Vagina (tissue), 2 donors: ENCODE measurements at places on chromosomes 4 and X. TPM values are rescaled to one million over a fixed set of nuclear protein-coding genes. Genes with fewer than 3 reads are reported as not detected.

DNA sequence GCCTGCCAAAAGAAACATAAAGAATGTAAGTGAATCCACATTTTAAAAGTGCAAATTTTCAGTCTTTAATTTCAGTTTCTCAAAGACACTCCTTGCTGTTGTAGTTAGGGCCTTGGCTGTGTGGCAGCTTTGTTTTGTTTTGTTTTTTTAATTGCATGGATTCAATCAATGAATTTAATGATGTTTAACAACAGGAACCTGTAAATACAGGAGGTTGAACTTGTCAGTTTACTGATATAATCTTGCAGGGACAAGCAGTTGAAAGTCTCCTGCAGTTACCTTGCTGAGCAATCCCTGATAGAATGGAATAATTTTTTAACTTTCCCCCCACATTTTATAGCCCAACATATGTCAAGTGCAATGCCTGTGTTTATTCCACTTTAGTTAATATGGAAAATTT is 528.3 kb upstream of the PCDH7 start:
- no peaks in the 10 kb centered on the region for H3K27me3 ChIP-seq
- H3K4me3 ChIP-seq = no peak overlapping the region
- DNase-seq = no peak

DNA sequence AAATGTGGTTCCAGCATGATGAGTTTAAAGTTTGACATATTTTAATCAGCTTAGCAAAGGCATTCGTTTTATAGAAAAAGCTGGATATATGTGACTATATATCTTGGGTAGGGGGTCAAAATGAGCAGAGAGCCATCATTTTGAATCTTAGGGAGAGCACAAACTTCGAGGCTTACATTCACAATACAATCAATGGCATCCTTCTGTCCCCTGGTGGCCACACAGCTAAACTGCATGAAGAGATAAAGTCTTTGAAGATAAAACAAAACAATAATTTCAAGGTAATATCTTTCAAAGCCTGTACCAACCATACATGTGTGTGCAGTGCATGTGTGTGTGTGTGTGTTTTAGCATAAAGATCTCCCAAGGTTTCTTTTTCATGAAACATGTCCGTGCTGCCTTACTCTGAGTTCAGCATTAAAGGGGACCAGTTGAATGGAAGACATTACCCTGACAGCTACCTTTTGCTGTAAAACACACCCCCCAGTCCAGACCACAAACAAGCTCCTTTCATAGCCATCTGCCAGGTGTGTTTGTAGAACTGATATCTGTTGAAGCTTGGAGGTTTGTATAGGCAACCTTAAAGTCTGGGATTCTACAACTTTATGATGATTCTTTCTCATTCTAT is 22.0 kb downstream of the DYNLT3 start:
- H3K36me3 ChIP-seq = no peaks in the 10 kb centered on the region
- no peak for DNase-seq
- no peak overlapping the region for H3K4me3 ChIP-seq
- no peaks in the 10 kb centered on the region for H3K4me1 ChIP-seq

DNA sequence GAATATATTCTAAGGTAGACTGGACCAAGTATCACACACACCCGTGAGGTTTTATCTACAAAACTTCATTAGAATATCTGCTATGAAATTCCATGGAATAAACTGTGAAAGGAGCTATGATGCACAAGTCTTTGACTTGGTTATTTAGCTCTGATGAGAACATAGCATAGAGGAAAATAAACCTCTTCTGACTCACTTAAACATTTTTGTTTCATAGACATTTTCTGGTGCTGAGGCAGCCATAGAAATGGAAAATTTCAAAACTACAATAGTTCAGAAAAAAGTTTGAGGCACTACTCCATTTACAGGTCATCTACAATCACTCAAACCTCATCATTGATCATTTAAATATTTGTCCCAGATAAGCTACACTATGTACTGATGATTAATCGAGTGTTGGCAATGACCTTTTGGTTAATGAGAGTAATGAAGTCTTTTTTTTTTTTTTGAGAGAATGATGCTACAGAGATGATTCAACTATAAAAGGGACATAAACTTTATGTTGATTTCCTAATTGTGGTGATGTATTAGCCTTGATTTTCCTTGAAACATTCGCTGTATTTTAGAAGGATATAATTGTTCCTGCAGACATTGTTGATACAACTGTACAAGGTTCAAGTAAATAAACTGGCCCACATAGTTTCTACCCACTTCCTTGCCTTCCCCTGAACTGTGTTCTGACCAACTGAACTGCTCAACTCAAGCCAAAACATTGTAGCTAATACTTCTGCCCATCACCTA is 77.5 kb downstream of the AREG start:
- H3K36me3 ChIP-seq = no peaks in the 10 kb centered on the region
- DNase-seq = no peak
- H3K27me3 ChIP-seq = no peaks in the 10 kb centered on the region
- H3K27ac ChIP-seq = no peak overlapping the region
- H3K4me1 ChIP-seq = no peaks in the 10 kb centered on the region

DNA sequence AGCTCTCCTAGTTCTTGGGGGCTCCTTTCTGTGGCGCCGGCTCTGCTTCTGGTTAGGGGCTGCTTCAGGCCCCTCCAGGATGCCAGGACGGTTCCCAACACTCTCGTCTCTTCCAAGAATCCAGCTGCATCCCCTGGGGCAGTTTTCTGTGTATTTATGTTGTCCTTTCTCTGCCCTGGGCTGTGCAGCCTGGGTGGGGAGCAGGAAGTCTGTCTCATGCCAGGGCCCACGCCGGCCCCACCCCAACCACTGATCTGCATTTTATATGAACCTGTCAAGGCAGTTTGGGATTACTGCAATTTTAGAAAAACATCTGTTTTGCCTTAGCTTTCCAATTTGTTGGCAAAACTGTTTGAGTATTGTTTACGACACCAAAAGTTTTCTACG is 14.6 kb downstream of the CTBP1 start:
- H3K36me3 ChIP-seq = no peaks in the 10 kb centered on the region
- H3K4me3 ChIP-seq = no peak overlapping the region
- H3K4me1 ChIP-seq = peaks cover 47% of the 10 kb centered on the region
- H3K27ac ChIP-seq = peak overlapping the region; percentile 42
- no peaks in the 10 kb centered on the region for H3K27me3 ChIP-seq

DNA sequence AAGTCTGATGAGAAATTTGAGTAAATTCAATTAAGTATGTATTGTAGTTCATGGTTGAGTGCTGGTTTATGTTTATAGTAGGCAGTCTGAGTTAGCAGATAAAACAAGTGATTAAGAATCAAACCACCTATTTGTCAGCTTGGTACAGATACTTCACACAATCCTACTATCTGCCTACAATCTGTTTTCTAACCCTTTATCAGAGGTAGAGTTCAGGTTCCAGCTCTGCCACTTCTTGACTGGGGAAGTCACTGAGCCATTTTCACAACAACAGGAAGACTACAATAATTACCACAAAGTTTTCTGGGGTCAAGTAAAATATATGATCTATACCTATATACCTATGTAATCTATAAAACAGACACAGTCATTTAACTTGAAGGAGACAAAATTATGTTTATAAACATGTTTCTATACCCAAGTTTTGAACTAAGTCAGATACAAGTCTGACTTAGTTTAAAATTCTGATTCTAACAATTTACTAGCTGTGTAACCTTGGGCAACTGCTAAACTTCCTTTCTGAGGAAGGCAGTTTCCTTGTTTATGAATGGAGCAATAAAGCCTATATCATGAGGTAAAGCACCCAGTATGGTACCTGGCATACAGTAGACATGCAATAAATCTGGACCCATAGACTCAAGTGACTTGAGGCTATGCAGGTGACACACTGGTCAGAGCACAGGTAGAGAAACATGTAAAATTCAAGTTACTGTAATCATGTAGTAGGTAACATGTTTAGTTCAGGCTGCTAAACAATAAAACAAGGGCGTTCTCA is 37.2 kb upstream of the BDH2 start:
- H3K4me3 ChIP-seq = no peak overlapping the region
- H3K27ac ChIP-seq = no peak overlapping the region
- H3K27me3 ChIP-seq = no peaks in the 10 kb centered on the region
- no peak for DNase-seq
- H3K4me1 ChIP-seq = no peaks in the 10 kb centered on the region

GRCh38 chr4:38325629-38325913 is 338.4 kb upstream of the KLF3 start:
- DNase-seq = no peak
- H3K4me1 ChIP-seq = peaks cover 5% of the 10 kb centered on the region
- H3K4me3 ChIP-seq = no peak overlapping the region
- no peak overlapping the region for H3K27ac ChIP-seq

DNA sequence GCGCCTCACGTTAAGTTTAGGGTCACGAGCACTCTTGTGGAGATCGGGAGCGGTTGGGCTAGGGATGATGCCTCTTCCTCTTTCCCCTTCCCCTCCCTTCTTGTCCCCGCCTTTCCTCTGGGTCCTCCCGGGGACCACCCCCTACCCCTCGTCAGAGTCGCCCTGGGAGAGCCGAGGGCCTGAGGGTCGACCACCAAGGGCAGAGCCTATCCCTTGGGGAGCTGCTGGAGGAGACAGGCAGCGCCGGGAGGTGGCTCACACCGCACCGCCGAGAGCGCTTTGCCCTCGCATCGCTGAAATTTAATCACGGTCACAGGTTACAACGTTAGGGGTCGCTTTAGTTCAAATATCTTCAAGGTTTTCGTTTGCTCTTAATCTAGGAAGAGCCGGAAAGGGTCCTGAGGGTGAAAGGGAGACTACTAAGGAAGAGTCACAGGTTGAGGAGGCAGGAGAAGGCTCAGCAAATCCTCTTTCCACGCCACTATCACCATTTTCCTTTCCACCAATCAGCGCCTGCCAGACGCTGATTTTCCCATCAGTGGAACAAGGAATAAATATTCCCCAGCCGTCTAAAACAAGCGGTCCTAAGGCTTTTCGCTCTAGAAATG is 528 bp upstream of the SNCA start:
- H3K4me1 ChIP-seq = no peaks in the 10 kb centered on the region
- peak overlapping the region; percentile 59 for H3K27ac ChIP-seq

DNA sequence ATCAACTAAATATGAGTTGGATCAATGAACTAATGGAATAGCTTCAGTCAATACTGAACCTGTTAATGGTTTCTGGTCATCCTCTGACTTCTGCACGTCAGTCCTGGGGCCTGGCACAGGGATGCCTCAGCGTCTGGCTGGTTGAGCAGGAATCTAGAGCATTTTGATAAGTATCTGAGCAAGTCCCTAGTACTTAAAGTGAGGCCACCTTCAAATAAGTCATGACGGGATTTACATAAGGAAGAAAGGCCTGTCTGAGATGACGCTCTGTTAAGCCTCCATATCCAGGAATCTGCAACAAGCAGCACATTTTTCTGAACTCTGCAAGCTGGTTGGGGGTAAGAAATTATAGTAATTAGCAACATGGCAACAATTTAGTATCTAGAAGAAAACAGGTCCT is 83.2 kb upstream of the TBC1D9 start:
- peak overlapping the region; percentile 28 for H3K27ac ChIP-seq
- H3K4me1 ChIP-seq = peaks cover 12% of the 10 kb centered on the region
- no peaks in the 10 kb centered on the region for H3K36me3 ChIP-seq
- H3K27me3 ChIP-seq = no peaks in the 10 kb centered on the region
- H3K4me3 ChIP-seq = no peak overlapping the region

DNA sequence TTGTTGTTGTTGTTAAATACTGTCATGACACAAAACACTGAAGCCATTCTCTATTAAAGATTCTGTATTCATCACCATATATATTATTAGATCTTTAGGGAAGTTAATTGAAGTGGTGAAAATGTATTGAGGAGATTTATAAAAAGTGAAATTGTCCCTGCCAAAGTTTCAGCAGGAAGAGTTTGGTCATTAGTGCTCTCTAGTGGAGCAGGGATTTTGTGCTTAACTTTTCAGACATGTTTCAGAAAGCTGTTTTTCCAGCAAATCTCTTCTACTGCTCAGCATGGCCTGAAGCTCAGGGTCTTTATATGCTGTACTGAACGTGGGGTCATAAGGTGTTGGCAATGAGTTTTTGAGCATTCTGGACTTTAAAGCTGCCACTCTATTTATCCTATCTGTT is 36.7 kb upstream of the CXXC4 start:
- no peaks in the 10 kb centered on the region for H3K27me3 ChIP-seq
- H3K4me1 ChIP-seq = no peaks in the 10 kb centered on the region
- H3K4me3 ChIP-seq = no peak overlapping the region
- no peaks in the 10 kb centered on the region for H3K36me3 ChIP-seq
- no peak for DNase-seq

- H3K4me1 ChIP-seq = peaks cover 6% of the 10 kb centered on the region
- H3K27me3 ChIP-seq = no peaks in the 10 kb centered on the region
- H3K36me3 ChIP-seq = no peaks in the 10 kb centered on the region
- H3K27ac ChIP-seq = no peak overlapping the region
- no peak for DNase-seq
These were observed 75.6 kb upstream of the NOCT start for GRCh38 chr4:138939960-138940359.

DNA sequence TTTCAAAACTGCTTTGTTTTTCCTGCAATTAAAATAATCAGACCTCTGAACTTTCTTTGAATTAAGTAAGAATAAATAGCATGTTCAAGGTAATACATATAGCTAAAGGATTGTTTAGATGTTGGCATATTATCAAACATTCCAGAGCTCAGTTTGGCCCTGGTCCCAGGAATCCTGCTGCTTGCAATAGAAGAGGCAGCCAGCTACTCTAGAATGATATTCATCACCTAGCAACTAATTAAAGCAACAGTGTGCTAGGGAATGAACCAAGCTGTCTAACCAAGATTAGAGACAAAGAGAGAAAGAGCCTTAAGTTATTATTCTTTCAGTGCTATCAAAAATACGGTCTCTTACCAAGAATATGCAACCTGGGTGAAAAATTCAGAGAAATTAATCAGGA is 460.9 kb downstream of the GABRG1 start:
- H3K36me3 ChIP-seq = no peaks in the 10 kb centered on the region
- no peak for DNase-seq
- H3K27ac ChIP-seq = no peak overlapping the region
- H3K4me3 ChIP-seq = no peak overlapping the region
- no peaks in the 10 kb centered on the region for H3K4me1 ChIP-seq

DNA sequence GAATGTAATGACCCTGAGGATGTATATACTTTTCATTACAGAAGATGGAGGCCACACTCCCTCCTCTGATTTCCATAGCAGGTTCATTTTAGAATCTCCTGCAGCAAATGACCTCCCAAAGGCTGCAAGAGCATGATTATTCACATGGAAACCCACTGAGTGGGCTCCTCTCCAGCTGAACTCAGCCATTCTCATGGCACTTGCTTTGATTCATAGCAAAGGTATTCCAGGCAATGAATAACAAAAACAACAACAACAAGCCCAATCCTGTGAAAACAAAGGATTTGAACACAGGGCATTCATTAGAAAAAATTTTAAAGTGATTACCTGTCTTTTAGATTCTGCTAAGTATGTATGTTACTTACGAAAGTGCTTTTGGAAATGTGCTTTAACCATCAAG is 894.0 kb upstream of the FRG1 start:
- no peaks in the 10 kb centered on the region for H3K36me3 ChIP-seq
- no peaks in the 10 kb centered on the region for H3K27me3 ChIP-seq
- H3K4me1 ChIP-seq = no peaks in the 10 kb centered on the region
- H3K27ac ChIP-seq = no peak overlapping the region

DNA sequence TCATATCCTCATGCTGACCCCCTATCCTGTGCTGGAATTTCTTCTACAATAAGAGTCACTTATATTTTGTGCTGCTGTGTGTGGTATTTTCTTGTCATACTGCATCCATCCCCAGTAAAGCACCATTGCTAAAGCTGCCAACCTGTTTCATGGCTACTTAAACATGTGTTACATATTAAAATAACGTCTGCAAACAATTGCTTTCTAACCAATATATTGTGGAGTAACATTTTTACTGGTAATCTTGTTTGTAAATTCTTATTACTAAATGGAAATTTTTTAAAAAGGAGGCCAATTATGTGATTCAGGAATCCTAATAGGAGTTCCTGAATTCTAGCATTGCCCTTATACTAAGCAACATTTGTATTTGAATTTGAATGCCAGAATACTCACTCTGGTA is 160.3 kb upstream of the VEGFC start:
- H3K4me1 ChIP-seq = no peaks in the 10 kb centered on the region
- no peak overlapping the region for H3K4me3 ChIP-seq
- no peak overlapping the region for H3K27ac ChIP-seq
- no peaks in the 10 kb centered on the region for H3K36me3 ChIP-seq

PRRG1 gene
- 9.8 TPM for total RNA-seq

ZCCHC18 gene
- 1.2 TPM for total RNA-seq
